ENCODE measurements at places on chromosomes 12 and 14.
A peak's percentile ranks its signal among the peaks of the same experiment; 100 is the strongest.

DNA sequence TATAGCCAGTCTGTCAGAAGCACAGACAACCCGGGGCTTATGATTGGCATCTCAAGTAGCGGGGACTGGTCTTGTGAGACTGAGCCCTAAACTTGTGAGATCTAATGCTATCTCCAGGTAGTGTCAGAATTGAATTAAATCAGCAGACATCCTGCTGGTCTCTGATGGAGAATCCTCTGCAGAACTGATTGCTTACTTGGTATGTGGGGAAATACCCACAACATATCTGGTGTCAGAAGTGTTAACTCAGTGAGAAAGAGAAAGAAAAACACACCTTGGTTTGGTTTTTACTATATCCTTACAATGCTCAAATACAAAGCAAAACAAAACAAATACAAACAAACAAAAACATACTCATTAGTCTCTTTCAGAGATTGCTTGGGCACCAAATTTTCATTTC is 10.0 kb downstream of the SEL1L start:
- DNase-seq = no peak

- DNase-seq = no peak
Measured at GRCh38 chr12:110134691-110135411, 10.7 kb downstream of the IFT81 start.

GRCh38 chr14:31190717-31191263 is 16.8 kb downstream of the HECTD1 start:
- no peak for DNase-seq

GRCh38 chr14:98931911-98932310 is 340.1 kb downstream of the BCL11B start:
- peak; percentile 63 for DNase-seq

GRCh38 chr14:51360592-51360991 is 120.5 kb downstream of the TMX1 start:
- no peak for DNase-seq

DNA sequence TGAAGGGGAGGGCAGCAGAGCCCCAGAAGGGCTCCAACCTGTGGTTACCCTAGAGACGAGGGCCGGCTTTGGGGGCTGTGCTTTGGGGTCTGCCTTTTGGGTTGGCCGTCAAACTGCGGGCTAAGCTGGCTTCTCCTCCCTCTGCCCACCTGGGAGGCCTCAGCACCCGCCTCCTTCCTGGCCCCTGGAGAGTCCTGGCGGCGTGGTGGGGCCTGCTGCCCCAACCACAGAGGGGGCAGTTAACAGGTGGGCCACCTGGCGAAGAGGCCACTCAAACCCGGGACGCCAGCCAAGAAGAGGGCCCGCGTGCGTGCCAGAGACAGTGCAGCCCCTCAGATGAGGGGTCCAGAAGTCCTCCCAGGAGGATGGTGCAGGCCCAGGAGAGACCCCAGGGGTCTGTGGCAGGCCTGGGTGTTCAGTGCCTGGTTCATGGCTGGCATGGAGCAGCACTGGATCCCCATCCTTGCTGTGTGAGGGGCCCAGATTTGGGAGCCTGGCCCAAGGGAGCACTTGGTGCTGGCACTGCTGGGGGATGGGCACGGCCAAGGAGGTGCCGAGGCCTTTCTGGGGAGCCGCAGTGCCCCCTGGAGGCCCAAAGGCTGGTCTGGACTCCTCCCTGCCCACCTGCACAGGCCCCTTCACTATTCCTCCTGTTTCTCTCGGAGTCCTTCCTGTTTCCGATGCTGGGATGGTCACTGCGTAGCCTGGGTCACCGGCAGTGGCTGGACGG is 48.8 kb downstream of the LRCOL1 start:
- no peak for DNase-seq

GRCh38 chr14:61196792-61197191 is 84.3 kb downstream of the TMEM30B start:
- no peak for DNase-seq

DNA sequence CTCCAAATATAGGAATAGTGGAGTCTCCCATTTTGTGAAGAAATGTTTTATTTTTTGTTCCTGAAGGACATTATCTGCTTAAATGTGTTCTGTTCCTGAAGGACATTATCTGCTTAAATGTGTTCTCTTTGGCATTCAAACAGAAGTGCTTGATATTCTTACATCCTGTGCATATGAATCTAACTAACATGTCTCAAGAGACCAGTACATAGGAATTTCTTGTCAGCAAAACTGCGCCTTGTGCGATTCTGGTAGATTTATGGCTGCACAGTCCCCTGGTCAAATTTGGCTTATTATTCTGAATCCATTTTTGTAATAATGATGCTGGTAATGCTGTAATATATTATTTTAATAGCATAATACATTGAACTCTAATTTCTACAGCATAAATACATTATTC is 722.4 kb downstream of the NOVA1 start:
- no peak for DNase-seq

GRCh38 chr12:118212606-118213005 is 76.7 kb downstream of the PEBP1 start:
- no peak for DNase-seq

DNA sequence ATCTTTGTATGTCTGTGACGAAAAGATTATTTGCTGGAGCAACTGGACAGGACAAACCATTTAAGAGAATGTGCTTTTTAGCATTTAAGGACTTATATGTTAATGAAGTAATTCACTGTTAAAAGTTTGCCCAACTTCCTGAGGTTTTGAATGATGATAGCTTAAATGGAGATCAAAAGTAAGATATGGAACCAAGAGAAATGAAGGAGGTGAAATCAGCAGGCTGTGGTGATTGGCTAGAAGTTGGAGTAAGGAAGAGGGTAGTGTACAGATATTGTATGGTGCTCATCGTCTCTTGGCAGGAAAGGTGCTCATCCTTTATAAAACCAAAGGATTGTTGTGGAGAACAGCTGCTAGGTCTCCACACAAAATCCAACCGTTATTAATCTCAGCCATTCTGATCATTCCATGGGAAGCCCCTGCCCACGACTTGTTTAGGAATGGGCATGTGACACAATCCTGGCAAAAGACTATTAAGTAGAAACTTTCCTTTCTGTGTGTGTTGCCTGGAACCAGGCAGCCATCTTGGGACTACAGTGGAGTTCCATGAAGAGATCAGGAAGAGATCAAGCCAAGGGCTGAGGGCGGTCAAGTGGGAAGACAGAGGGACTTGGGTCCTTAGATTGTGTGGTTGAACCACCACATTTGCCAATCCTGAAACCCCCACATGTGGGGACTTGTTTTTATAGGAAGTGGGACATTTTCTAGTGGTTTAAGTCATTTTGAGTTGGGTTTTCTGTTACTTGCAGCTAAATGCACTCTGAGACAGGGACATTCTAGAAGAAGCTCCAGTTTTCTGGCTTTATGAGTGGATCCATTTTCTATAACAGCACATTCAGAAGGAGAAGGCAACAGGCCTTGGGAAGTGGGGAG is 56.8 kb upstream of the CHST11 start:
- DNase-seq = no peak

DNA sequence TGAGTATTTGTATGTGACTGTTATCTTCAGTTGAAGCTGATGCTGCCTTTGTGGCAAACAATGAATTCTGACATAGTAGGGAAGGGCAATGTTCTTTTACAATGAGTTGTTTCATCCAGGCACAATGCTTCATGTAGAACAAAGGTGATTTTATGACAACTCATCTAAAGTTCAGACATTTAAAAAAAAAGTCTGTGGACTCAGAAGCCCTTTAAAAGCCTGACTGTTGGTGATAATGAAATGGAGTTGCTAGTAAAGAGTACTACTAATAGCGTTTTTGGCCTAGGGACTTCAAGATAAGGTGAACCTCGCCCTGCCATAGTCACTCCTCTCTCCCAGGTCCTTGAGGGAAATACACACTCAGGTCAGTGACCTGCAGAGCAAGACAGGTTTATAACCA is 105.1 kb downstream of the AKAP6 start:
- no peak for DNase-seq

- no peak for DNase-seq
Measured at GRCh38 chr12:1844223-1844622, 23.9 kb downstream of the LRTM2 start.

DNA sequence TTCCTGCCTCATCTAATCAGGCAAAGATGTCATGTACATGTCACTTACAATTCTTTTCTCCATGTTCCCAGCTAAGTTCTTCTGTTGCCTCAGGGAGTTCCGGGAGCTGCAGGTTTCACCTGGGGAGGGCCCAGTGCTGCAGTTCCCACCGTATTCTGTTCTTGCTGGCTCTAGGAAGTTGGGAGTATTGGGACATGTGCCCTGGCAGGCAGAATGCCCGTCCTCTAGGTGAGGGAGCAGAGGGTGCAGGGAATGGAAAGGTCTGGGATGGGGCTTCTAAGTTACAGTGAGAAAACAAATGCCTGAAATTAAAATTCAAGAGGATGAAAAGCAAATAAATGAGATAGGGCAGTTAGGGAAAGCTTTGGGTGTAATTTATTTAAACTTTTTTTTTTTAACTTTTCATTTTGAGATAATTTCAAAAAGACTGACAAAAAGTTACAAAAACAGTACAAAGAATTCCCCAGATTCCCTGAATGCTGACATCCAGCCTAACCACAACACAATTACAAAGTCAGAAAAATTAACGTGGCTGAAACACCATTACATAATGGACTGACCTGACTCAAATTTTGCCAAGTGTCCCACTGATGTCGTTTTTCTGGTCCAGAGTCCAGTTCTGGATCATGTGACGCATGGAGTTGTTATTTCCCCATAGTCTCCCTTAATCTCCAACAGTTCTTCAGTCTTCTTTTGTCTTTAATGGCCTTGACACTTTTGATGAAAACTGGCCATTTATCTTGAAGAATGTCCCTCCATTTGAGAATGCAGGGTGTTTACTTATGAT is 187.2 kb upstream of the MYL2 start:
- DNase-seq = no peak

- DNase-seq = no peak
Measured at GRCh38 chr14:106058342-106058741, 532.0 kb downstream of the TMEM121 start.

Measured in CD4-positive, alpha-beta T cell treated with Interleukin-4 for 1 hour (primary cell).